Activated CD4-positive, alpha-beta T cell treated with anti-CD3 and anti-CD28 coated beads, Interleukin-10, Interleukin-2, amounts not matched to agents 100 ng/mL and 50 ng/mL, durations not matched to agents 16 hours and 8 hours (primary cell): ENCODE measurements at places on chromosomes 6 and 20.

- peak; percentile 28 for DNase-seq
Measured at GRCh38 chr6:82270881-82271635, 23.5 kb upstream of the IBTK start.

- peak; percentile 49 for DNase-seq
Measured at GRCh38 chr6:117449549-117450439, 24.1 kb upstream of the ROS1 start.

GRCh38 chr6:133697666-133698065 is 191.2 kb upstream of the TCF21 start:
- DNase-seq: no peak

DNA sequence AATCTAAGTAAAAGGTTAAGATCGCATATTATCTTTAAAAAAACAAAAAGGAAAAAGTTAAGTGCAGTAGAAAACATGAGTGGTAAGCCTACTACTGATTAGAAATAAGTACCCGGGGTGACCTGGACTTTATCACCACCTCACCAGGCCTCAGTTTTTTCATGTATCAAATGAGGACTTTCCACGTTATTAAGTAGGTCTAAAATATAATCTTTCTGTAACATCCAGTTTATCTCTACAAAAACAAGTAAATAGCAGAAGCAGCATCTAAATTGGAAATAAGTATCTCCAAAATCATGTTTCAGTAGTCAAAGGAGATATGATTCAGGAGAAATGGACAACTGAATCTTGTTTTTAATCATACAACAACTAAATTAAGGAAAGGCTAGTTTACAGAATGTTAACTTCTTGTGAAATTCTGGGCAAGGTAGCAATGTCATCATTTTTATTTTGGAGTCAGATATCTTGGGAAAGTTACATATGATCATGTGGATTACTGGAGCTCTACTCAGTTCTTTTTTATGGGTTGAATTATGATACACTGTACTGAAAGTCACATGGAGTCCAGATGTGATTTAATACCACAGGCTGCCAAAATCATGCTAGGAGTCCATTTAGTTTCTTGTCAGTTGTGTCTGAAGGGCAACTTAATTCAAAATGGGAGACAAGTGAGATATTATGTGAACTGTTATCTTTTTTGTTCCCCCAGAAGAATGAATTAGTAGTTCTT is 114.7 kb upstream of the PRL start:
- no peak for DNase-seq

GRCh38 chr6:133245422-133245903 is 4.3 kb downstream of the EYA4 start:
- DNase-seq: no peak

DNA sequence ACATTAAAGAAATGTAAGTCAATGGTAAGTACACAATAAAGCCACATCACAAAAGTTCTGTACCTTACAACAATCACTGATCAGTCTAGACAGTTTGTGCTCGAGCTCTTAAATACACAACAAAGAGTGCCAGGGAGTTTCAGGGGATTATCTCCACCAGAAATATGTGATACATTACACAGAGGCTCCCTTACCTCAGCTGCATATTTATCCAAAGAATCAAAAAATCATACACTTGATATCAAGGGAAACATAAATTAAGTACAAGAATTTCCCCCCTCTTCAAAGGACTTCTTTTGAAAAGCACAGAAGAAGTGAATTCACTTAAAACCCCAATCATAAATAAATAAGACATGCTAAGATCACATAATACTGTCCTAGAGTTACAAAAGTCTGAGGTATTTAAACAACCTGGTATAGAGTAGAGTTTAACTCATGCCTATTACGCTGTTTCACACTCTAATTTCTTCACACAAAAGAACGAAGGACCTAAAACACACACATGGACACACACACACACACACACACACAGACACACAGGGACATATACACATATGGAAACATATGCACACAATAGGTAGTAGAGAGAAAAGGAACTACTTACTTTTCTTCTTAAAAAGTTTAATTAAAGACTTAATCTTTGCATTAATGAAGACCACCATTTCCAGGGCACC is 528 bp downstream of the NHSL1 start:
- DNase-seq: no peak

DNA sequence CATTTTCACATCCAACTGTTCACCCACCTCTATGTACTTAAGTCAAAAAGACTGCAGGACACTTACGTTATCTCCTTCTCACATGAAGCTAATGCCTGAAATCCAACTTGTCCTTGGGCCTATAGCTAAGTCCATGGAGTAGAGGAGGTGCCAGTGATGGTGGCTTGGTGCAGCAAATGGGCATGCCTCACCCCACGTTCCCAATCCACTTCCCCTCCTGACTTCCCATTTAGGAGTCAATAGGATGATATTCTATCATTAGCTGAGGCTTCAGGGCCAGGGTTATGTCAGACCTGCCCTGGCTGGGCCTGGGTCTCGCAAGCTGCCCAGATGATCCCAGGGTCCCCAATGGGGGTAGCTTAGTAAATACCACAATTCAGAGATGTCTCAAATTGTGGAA is 410.4 kb downstream of the MAFB start:
- DNase-seq: no peak

GRCh38 chr6:135084001-135084915 is 29.6 kb upstream of the HBS1L start:
- DNase-seq: no peak

GRCh38 chr6:15473741-15474161 is 189.1 kb downstream of the DTNBP1 start:
- no peak for DNase-seq

GRCh38 chr20:48019940-48020339 is 234.7 kb upstream of the SULF2 start:
- DNase-seq: no peak
